ENCODE measurements at places on chromosomes 7 and 10.

DNA sequence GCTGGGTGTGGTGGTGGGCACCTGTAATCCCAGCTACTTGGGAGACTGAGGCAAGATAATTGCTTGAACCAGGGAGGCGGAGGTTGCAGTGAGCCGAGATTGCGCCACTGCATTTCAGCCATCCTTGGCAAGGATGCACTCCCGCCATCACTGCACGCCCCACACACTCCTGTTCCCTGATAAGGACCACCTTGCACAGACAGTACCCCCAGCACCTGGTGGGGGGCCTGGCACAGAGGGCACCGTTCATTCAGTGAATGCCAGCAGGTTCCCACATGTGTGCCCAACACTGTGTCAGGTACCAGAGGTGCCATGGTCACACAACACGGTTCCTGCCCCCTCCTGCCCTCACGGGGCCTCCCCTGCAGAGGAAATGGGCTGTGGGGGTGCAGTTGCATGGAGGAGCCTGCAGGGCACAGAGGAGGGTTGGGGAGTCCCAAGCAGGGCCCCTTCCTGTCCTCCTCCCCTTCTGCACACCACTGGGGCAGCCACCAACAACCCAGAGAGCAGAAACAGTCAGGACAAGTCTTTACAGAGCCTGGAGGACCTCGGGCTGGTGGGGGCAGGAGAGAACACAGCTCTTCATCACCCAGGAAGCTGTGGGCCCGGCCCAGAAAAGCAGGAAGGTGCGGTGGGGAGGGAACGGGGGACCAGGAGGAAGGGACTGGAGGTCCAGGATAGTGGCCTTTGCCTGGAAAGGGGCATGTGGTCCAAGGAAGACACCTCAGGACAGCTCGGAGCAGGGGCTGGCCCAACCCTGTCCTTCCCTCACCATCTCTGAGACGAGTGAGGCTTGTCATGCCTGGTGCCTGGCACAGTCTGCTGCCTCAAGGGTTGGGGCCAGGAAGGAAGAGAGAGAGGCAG, 7.1 kb downstream of the CRYGN start:
- DNase-seq: no peak

- no peak for DNase-seq
Measured at GRCh38 chr7:66886152-66886551, 34.9 kb upstream of the TMEM248 start.

DNA sequence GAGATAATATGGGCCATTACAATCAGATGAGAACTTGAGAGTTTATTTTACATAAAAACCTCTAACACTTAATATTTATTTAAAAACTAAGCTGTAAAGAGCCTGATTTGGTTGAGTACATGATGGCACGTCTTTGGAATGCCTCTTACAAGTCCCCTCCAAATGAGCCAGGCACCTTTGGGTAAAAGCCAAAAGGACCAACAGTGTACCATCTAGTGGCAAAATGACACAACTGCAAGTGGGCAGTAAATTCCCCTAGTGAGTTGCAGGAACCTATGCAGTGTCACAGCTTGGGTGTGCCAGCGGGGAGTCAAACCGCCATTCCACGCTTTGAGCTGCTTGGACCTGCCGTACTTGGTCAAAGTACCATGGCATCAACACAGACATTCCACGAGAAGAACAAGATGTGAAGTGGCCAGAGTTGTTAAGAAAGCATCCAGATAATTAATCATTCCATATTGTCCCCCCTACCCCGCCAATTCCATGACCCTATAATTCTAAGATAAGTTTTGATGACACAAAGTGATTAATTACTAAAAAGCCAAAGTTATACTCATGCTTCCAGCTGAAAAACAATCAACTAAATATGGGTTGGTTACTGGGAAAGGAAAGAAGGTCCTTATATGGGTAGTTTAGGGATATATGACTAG, 115.2 kb downstream of the SORBS1 start:
- peak; percentile 55 for DNase-seq

- no peak for DNase-seq
Measured at GRCh38 chr7:95861041-95861440, 88.7 kb downstream of the DYNC1I1 start.

DNA sequence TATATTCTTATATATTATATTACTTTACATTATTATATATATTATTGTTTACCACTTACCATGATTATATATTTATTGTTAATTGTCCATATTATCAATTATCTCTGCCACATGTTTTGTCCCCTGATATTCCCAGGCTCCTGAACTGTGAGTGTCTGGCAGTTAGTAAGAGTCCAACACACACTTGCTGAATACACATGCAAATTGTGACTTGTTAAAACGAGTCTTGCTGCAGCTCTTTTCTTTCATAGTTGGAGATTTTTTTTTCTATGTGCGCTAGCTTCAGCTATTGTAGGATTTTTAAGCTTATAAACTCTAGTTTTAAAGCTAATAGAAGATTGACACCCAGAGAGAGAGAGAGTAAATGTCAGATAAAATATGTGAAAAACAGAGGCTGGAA, 207.8 kb upstream of the FAM3C start:
- DNase-seq: no peak

DNA sequence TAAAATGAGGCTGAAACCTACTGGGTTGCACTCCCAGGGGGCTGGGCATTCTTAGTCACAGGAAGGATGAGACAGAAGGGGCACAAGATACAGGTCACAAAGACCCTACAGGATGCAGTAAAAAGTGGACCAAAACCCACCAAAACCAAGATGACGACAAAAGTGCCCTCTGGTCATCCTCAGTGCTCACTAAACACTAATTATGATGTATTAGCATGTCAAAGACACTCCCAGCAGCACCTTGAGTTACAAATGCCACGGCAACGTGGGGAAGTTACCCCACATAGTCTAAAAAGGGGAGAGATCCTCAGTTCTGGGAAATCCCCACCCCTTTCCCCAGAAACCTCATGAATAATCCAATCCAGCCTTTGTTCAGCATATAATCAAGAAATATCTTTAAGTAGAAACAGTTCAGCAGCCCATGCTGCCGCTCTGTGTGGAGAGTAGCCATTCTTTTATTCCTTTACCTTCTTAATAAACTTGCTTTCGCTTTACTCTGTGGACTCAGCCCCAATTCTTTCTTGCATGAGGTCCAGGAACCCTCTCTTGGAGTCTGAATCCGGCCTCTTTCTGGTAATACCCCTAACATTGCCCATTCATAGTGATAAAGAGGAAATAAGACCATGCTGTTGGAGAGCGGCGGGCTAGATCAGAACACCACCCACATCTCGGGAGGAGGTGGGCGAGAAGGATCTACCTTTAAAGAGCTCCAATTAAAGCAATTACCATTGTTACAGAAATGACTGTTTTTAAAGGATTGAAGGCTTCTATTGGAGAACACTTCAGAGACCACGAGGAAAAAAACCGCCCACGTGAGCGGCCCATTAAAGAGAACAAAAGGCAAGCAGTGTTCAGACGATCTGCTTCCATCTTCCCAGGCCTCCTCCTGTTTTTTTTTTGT, 170.9 kb downstream of the USP6NL start:
- DNase-seq: no peak

DNA sequence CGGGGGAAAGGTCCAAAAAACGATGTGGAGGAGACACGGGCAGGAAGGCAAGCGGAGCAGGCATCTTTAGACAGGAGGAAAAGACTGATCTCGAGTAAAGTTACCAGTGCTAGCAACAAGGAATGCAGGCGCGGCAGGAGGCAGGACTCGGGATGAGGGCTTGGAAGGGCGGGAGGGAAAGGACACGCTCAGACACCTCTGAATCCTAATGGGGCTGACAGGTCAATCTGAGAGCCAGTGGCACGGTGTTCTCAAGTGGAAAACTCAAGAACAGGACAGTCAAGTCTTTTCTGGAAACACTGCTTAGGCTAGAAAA, 155.3 kb upstream of the COBL start:
- no peak for DNase-seq

DNA sequence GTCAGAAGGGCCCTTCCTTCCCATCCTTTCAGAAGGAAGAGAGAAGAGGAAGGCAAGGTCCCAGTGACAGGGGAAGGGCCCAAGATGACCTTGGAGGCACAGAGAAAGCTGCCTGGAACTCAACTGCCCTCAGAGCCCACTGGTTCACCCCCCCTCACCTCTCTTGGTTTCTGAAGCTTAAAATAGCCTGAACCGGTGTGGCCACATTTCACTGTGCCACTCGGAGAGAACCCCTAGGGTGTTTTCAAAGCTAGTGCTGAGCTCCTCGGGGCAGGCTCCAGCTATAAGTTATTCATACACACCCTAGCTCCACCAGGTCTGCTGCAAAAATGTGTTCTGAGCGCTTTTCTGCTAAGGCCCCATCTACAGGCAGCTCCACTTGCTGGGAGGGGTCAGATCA, 60.9 kb upstream of the ADRB1 start:
- DNase-seq: no peak

DNA sequence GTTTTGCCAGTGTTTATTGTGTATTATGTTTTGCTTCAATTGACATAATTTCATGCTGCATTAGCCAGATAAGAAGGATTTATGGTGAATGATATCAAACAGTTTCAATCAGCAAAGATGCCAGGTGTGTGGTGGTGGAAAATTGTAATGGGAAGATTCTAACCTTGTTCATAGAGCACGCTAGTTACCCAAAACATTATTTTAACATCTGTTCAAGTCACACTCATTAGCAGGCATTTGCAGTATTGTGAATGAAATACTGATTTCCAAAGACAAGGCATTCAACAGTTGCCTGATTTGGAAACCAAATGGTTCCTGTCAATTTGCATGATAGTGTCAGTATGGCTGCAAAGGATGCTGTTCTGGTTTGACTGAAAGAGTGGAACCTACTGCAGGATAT, 129.7 kb downstream of the EPC1 start:
- no peak for DNase-seq

- DNase-seq: no peak
Measured at GRCh38 chr7:142793156-142793555, 22.4 kb downstream of the PRSS2 start.

- DNase-seq: no peak
Measured at GRCh38 chr10:132374176-132374575, 22.8 kb upstream of the PWWP2B start.

GRCh38 chr7:116252249-116252648, 41.9 kb downstream of the TES start:
- DNase-seq: no peak

- DNase-seq: no peak
Measured at GRCh38 chr7:135330088-135330487, 96.5 kb downstream of the STRA8 start.
